Activated CD4-positive, alpha-beta T cell treated with anti-CD3 and anti-CD28 coated beads for 1 hour (primary cell): ENCODE measurements at places on chromosomes 12 and 14.

- no peak for DNase-seq
These were observed 21.2 kb upstream of the CDCA4 start for GRCh38 chr14:105041841-105042765.

DNA sequence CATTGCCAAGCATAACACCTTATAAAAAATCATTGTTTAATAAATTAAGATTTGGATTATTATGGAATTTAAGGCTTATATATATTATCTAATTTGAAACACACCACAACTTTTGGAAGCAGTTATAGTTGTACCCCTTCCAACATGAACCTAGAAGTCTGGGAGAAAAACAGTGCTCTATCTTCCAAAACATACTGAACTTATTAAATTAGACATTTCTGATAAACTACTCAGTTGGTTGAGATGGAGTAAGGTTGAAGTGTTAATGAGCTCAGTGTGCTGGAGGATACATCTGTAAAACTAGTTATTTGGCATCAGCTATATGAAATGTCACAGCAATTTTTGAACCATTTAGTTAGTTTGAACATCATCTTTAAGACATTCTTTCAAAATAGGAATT lies 227.4 kb downstream of the ALX1 start:
- DNase-seq: no peak

DNA sequence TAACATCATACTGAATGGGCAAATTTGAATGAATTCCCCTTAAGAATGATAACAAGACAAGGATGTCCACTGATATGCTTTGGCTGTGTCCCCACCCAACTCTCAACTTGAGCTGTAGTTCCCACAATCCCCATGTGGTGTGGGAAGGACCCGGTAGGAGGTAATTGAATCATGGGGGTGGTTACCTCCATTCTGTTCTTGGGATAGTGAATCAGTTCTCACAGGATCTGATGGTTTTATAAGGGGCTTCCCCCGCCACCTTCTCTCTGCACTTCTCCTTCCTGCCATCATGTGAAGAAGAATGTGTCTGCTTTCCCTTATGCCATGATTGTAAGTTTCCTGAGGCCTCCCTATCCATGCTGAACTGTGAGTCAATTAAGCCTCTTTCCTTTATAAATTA lies 29.3 kb downstream of the MED6 start:
- no peak for DNase-seq

- DNase-seq: no peak
These were observed 21.7 kb upstream of the GPATCH2L start for GRCh38 chr14:76129851-76130576.

GRCh38 chr14:79513446-79513845 lies 697.9 kb downstream of the DIO2 start:
- no peak for DNase-seq

- DNase-seq: no peak
These were observed 3.5 kb downstream of the HMGA2 start for GRCh38 chr12:65827827-65828231.

GRCh38 chr14:25570483-25570882 lies 520.5 kb upstream of the STXBP6 start:
- no peak for DNase-seq
